Stimulated activated CD4-positive, alpha-beta T cell treated with anti-CD3 and anti-CD28 coated beads, Interleukin-4, amount 100 ng/mL, for 1 hour (primary cell): ENCODE measurements at places on chromosomes 1 and 21.
A peak's percentile ranks its signal among the peaks of the same experiment; 100 is the strongest.

GRCh38 chr1:234997896-234998741 lies 130.5 kb downstream of the TOMM20 start:
- no peak for DNase-seq

DNA sequence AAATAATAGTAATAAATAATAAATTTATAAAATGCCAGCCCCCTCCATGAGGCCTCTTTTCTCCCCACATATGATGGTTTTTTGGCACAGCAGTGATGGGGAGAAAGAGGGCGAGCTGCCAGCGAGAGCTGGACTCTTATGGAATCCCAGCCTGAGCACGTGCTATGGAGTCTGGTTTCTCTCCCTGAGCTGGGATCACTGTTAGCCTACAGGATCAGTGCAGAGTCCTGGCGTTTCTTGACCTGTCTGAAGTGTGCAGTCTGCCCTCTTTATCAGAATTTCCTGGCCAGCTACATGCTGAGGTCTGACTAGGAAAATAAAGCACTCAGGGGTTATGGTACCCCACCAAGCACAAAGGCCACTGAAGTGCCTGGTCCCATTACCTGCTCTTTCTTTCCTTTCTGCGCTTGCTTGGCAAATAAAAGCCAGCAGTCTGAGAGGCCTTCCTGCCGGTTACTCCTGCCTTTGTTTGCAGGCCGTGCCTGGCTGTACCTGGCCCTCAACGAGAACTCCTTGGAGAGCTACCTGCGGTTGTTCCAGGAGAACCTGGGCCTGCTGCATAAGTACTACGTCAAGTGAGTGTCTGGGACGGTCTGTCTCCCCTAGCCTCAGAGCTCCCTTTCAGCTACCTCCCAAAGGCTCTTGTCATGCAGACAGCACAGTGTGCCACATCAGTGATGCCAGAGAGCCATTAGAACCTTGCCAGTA lies 18.5 kb upstream of the SLC25A34 start:
- no peak for DNase-seq

- DNase-seq = no peak
These were observed 55.9 kb downstream of the ZBTB18 start for GRCh38 chr1:244106837-244107493.

DNA sequence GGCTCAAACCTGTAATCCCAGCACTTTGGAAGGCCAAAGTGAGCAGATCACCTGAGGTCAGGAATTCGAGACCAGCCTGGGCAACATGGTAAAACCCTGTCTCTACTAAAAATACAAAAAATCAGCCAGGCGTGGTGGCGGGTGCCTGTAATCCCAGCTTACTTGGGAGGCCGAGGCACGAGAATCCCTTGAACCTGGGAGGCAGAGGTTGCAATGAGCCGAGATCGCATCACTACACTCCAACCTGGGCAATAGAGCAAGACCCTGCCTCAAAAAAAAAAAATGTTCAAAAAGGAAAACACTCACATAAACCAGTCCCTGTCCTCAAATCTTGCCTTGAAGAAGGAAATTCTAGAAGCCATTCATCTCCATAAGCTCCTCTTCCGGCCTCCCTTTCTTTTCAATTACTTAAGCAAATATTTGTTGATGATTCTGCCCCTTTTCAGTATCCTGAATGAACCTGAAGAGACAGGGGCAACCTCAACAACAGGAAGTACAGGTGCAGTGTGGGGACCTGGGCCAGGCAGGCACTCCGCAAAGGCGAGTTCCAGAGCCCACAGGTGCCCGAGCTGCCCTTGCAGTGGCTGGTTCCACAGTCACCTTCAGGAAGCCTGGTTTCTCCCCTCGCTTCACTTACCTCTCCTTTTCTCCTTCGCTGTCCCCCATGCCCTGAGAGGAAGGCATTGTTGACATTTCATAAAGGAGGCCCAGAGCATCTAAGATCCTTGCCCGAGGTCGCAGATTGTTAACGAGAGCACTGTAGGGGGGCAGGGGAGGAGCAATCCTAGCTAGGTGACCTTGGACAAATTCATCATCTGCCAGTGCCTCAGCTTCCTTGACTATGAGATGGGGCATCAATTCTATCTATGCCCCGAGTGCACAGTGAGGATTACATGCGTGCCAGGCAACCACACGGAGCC lies 8.9 kb upstream of the LEFTY1 start:
- no peak for DNase-seq

DNA sequence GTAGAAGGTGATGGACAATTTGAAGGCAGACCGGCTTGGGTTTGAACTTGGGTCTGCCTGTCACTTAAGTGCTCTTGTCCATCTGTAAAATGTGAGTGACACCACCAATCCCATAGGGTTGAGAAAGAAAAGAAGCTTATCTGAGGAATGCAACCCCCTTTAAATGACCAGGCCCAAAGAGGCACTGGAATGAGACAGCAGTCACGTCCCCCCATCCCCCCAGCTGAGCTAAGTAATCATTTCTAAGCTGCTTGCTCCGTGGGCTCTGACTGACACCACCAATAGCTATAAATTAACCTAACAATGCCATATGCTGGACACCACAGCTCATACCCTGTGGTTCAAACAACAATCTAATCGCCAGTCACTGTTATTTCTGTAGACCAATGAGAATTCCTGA lies 15.1 kb downstream of the LCA5L start:
- DNase-seq = no peak

DNA sequence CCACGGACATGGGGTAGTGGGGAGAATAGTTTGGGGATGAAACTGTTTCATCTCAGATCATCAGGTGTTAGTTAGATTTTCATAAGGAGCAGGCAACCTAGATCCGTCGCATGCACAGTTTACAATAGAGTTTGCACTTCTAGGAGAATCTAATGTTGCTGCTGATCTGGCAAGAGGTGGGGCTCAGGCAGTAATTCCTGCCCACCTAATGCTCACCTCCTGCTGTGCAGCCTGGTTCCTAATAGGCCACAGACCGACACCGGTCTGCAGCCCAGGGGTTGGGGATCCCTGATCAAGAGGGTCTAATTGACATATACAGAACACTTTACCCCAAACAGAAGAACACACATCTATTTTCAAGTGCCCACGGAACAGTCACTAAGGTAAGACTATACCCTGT lies 275.1 kb downstream of the PTPRU start:
- DNase-seq = no peak

DNA sequence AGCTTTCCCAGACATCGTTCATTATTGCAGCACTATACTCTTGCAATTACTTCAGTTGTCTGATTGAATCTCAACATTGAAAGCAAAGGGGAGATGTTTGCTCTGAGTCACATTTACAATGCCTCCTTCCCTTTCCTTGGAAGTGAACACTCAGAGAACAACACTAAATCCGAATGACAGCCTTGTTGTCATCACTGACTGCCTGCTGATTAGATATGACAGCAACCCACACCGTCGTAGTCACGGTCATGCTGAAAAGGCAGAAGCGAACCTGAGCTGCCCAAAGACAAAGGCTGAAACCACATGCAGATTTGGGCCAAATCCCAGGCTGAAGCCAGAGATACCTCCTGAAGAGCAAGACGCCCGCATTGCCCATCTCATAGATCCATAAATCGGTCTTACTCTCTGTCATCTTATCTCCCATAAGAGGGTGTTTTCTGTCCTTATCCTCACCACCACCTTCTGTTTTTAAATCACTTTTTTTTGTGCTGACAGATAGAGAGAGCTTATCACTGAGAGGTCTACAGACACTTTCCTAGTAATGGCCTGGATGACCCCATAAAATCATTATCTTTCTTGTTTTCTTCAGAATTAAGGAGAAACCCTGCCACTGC lies 47.5 kb downstream of the TMCO4 start:
- DNase-seq = no peak

- no peak for DNase-seq
These were observed 517 bp downstream of the IPO13 start for GRCh38 chr1:43947061-43947873.

DNA sequence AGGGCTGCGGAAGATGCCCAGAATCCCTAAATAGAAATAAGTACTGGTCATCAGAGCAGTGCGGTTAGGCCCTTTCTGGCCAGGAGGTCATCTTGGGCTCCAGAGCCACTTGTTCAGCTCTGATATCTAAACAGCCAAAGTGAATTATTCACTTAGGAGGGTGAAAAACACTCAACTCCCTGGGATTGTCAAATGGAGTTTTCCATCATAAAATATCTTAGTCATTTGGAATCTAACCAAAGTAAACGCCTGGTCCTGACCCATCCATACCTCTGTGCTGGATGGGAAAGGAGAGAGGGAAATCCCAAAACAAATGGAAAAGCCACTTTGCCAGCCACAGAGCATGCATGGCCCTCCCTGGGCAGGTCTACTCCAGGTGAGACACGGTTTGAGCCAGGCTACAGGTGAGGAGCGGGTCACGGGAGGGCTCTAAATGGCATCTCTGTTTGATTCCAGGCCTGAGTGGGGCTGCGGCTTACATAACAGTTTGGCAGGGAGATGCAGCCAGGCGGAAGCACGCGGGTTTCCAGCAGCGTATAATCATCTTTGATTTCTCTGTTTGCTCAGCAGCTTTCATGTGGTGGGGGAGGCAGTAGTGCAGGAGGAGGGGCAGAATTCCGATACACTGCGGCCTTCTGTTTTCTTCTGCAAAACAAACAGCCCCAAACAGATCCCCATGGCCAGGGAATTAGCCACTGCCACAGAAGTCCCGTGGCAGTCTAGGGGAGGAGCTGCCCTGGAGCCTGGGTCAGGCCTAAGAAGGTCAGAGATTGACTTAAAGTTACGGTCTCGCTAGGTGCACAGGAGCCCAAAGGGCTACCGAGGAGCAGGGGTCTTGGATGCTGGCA lies 59.1 kb upstream of the ZNF648 start:
- DNase-seq = no peak

DNA sequence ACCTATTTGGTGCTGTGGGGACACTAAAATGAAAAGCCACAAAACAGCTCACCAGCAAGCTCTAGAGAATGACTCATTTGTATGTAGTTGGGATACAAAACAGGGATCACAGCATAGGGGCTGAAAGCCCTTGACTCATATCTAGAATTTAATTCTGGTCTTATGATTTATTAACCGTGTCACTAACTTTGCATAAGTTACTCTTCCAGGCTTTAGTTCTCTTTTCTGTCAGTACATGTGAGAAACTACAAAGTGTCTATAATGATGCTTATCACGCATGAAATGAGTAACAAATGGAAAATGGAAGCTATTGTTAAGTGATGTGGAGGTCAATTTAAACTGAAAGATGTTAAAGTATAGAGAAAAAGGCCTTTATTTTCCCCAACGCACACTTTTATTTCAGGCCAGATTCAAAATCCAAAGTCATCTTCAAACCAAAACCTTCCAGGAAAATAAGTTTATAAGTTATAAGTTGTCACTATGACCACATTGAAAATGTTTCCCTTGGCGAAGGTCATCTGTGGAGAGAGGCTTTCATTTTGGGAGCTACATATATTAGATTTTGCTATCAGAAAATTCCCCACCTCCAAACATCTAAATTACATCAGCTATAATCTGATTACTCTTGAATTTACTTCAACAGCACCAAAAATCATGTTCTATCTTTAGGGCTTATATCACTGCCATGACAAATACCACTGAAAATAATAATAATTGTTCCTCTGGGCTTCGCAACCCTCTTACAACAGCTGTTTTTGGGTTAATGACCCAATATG lies 430.5 kb downstream of the MRPL39 start:
- DNase-seq = no peak

DNA sequence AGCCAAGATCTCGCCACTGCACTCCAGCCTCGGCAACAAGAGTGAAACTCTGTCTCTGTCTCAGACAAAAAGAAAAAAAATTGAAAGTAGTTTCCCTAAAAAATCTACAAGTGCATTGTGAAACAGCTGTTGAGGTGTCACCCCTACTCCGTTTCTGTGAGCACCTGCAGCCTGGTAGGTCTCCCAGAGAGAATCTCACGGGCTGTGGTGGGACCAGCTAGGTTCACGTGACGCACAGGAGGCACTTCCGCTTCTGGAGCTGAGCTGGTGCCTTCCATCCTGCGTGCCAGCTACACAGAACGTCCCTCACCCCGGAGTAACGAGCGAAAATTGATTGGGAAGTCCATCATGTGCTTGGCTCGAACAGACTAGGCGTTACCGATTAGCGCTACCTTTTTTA lies 66.8 kb downstream of the COL24A1 start:
- no peak for DNase-seq

- no peak for DNase-seq
These were observed 33.7 kb downstream of the WNT9A start for GRCh38 chr1:227913764-227914721.

GRCh38 chr1:184072376-184072775 lies 20.8 kb downstream of the TSEN15 start:
- DNase-seq = no peak

- DNase-seq = no peak
These were observed 3.7 kb upstream of the QSOX1 start for GRCh38 chr1:180150982-180151381.

- peak; percentile 30 for DNase-seq
These were observed 10.0 kb upstream of the ARHGAP29 start for GRCh38 chr1:94247138-94248094.

GRCh38 chr1:84442256-84442655 lies 36.8 kb upstream of the RPF1 start:
- DNase-seq = no peak

DNA sequence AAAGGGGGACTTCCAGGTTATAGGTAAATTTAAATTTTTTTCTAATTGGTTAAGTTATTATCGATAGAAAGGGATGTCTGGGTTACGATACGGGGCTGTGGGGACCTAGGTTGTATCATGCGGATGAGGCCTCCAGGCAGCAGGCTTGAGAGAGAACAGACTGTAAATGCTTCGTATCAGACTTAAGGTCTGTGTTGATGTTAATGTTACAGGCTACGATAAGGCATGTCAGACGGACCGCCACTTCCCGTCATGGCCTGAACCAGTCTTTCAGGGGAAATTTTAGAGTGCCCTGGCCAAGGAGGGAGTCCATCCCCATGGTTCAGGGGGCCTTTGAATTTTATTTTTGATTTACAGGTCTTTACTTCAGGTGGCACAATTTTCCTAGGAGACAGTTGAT lies 16.7 kb downstream of the ABCG1 start:
- DNase-seq = no peak

GRCh38 chr1:159791461-159791860 lies 10.7 kb downstream of the DUSP23 start:
- DNase-seq = no peak

DNA sequence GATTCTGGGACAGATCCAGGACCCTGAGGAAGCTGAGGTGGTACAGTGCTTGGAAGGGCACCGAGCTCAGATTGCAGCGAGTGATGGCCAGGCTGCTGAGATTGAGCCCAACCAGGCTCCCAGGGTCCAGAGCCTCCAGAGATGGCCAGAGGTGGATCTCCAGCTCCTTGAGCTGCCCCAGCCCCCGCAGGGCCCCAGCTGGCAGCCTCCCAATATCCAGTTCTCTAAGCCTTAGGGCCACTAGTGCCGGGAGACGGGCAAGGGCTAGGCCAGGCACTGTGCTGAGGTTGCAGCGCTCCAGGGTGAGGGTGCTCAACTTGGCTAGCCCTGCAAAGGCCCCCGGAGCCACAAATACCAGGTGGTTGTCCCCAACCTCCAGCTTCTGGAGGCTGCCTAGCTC lies 3.4 kb downstream of the LINGO4 start:
- no peak for DNase-seq

- DNase-seq = peak; percentile 21
These were observed 304 bp downstream of the PLPPR5 start for GRCh38 chr1:99004254-99004860.

DNA sequence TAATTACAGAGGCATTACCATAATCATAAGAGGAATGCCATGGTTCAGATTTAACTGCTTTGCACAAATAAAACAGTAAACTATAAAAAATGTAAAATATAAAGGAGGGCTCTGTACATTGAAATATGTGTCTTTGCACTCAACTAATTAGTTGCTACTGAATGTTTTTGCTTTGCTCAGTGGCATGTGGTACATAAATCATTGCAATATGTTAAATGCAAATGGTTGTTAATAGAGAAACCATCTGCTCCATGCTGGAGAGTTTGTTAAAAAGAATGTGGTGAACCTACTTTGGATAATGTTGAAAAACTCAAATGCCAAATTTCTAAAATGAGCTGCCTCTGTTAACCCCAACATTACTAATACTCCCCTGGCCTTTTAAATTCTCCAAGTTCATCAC lies 201.5 kb downstream of the NTNG1 start:
- DNase-seq = no peak
